ENCODE measurements at places on chromosomes 2 and 18.

DNA sequence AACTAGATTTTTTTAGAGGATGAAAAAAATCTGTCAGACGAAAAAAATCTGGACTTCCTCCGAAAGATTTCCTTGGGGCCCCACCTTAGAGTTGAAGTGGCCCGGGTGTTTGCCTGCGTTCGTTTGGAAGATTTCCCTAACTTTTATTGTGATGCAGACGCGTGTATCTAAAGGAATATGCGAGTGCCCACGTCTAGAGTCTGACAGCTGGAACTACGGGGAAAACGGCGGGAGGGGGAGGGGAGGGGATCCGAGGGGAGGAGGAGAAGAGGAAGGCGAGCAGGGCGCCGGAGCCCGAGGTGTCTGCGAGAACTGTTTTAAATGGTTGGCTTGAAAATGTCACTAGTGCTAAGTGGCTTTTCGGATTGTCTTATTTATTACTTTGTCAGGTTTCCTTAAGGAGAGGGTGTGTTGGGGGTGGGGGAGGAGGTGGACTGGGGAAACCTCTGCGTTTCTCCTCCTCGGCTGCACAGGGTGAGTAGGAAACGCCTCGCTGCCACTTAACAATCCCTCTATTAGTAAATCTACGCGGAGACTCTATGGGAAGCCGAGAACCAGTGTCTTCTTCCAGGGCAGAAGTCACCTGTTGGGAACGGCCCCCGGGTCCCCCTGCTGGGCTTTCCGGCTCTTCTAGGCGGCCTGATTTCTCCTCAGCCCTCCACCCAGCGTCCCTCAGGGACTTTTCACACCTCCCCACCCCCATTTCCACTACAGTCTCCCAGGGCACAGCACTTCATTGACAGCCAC, 2.4 kb upstream of the SP9 start:
- no peak for DNase-seq

DNA sequence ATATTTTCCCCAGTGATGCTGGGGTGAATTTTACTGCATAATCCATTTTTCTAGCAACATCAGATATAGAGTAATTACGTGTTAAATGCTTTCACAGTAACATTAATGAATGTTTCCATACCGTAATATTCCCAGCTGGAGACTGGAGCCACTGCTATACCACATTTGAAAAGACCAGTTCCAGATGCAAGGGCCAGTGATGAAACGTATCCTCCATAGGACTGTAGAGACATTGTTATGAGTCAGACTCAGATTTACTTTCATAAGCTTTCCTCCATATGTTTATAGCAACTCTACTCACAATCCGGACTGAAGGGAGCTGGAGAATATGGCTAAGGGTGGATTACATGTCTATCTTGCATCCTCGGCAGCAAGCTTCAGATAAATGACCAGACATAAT, 22.7 kb upstream of the GCG start:
- no peak for DNase-seq

DNA sequence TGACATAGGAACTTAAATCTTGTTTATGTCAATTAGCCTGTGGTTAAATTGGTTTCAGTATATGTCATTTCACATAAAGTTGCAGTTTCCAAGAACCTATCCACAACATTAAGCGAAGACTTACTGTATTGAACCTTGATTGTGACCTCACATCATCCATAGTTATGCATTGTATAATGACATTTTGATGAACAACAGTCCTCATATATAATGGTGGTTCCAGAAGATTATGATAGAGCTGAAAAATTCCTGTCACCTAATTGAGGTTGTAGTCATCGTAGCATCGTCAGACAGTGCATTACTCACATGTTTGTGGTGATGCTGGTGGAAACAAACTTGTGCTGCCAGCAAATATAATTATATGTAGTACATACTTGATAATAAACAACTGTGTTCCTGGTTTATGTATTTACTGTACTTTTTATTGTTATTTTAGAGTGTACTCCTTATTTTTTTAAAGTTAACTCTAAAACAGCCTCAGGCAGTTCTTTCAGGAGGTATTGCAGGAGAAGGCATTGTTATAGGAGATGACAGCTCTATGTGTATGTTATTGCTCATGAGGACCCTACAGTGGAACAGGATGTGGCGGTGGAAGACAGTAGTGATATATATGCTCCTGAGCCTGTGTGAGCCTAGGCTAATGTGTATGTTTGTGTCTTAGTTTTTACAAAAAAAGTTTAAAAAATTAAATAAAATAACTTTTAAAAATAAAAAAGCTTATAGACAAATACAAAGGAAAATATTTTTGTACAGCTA, 56.6 kb downstream of the UBE2E3 start:
- no peak for DNase-seq

DNA sequence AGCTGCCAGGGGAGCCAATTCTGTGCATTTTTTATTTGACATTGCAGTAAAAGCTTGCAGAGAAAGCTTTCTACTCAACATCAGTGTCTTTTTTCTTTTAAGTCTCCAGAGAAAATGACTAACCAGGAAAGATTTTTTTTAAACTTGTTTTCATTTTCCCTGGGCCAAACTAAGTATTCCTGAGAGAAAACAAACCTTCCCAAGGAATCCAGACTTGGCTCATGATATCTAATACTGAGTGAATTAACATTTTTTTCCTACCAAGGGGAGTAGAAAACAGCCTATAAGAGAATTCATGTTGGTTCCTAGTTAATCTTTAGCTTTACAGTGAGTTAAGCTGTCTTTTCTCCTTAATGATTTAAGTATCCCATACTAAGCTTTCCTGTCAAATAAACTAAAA, 46.7 kb downstream of the DAPL1 start:
- DNase-seq = no peak

- DNase-seq = no peak
Measured at GRCh38 chr2:2464094-2464493, 133.0 kb upstream of the MYT1L start.

DNA sequence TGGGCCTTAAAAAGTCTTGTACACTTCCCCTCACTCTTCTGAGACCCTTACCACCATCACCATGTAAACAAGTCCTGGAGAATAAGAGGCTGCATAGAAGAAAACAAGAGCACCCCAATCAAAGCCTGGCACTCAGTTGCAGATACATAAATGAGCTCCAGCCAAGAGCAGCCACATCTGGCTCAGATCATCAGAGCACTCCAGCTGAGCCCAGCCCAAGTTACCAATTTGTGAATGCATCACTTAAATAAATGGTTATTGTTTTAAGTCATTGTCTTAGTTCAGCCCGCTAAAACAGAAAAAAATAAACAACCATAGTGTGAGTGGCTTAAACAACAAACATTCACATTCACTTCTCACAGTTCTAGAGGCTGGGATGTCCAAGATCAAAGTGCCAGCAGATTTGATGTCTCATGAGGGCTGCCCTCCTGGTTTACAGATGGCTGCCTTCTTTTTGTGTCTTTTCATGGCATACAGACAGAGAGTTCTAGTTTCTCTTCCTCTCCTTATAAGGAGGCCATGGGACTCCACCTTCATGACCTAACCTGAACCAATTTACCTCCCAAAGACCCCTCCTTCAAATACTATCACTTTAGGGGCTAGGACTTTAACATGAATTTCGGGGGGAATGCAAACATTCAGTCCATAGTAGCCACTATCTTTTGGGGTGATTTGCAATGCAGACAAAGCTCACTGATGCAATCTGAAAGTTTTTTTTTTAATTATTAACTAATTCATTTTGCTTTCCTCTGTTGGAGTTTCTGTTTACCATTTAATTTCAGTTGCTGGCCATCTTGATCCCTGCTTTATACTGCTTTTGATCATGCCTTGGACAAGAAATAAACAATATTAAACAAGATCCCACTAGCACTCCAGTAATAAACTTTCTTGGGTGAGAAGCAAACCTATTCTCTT, 187.5 kb upstream of the ACVR2A start:
- no peak for DNase-seq

DNA sequence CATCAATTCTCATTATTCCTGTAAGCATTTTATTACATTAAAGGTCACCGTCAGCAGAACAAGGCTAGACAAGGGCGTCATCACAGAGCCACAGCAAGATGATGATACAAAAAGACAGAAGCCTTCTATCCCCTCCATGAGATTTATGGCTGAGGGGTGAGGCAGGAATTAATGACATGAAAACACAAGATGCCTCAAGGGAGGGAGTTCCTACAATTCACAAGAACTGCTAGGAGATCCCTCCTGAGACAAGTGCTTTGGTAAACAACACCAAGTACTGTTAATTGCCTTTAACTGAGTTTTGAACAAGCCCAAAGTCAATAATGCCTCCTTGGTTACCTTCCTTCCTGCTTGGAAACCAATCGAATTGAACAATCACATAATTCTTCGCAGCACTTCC, 14.1 kb downstream of the ADD2 start:
- DNase-seq = no peak

DNA sequence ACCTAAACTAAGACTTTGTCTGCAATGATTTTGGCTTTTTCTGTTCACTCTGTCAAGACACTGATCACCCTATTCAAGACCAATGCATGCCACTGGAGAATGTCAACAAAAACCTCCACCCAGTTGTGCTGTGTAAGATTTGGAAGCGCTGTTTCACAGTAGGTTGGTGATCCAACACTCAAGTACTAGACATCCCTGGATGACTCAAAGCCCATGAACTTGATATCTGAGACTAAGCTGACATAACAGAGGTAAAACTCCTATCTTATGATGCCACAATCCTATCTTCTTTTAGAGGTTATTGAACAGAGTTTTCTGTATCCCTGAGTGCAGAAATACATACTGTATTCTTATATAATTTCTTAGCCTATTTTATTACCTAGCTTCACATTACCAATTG, 251.3 kb upstream of the ETAA1 start:
- DNase-seq = no peak

GRCh38 chr18:48163738-48164115, 233.3 kb upstream of the SMAD2 start:
- DNase-seq = no peak

DNA sequence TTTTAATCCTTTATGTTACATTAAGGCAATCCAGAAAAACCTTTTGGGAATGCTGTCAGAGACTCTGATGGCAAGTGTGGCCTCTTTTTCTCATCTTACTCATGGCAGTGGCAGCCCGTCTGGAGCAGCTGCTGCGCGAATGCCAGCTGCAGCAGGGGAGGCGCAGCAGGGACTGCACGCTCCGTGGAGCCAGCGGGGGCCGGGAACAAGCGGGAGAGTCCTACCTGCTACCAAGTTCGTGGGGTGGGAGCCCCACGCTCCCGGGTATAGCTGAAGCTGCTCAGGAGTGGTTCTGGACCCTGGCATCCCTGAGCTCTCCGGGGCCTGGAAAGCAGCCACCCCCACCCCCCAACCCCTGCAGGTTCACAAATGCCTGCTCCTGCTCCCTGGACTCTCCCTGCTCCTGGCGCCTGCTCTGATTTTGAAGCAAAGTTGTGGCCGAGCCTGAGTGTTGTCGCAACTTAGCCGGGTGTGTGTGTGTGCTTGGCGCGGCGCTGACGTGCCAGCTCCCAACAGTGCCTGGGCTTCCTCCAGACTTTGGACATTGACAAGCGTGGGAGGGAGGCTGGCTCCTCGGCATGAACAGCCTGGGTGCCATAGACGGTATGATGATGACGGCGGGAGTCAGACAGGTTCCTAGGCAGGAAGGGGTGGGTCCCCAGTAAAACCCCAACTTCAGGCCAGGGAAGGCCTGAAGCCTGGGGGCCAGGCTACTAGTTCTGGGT, 21.7 kb downstream of the TMX3 start:
- DNase-seq = no peak

- no peak for DNase-seq
Measured at GRCh38 chr2:178473931-178474330, 4.5 kb downstream of the FKBP7 start.

DNA sequence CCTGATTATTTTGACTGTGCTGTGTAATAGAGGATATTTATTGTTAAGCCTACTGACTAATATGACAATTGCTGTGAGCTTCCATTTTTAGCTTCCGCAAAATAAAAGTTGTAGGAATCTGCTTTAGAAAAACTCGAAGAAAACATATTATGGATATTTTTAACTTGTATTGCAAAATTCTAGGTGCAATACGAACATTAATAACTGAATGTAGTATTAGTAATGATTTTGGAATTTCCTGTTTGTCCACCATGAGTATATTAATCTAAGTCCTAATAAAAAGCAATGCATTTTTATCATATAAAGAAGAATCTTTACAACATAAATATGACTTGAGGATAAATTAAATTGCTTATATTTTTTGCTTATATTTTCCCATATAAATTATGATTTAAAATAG, 2.4 kb upstream of the DSC3 start:
- DNase-seq = no peak

GRCh38 chr2:26376799-26377198, 24.9 kb upstream of the DRC1 start:
- no peak for DNase-seq

DNA sequence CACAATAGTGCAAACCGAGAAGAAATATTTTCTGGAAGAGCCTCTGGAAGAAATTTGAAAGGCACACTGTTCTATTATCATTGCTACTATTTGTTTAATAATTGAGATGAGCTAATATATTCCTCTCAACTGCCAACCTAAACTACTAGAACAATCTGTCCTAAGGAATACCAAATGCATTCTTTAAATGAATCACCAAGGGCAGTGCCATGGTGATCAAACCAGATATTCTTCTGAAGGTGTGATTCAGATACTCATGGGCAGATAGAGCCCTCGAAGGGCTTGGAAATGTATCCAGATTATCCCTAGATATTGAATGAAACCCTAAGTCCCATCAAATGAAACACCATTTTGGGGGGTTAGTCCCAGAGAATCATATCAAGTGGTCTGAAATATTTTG, 76.6 kb downstream of the FIGN start:
- DNase-seq = no peak

DNA sequence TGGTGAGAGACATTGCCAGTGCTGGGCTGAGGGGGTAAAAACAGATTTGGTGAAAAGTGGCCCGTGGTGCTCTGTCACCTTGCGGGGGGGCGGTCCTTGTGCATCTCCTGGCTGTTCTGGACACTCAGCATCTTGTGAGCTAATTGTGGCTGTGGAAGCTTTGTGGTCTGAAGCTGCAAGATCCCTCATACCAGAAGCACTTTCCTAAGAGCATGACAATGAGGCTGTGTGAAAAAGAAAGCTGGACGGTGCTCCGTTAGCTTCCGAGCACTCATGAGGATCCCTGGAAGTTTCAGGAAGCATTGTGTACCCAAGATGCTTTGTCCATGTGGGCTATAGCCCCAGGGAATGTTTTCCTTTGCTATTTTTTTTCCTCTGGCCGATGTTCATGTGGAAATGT, 74.5 kb downstream of the CABLES1 start:
- DNase-seq = no peak

Data from effector memory CD4-positive, alpha-beta T cell (primary cell).